ENCODE measurements at places on chromosomes 7 and 10.

DNA sequence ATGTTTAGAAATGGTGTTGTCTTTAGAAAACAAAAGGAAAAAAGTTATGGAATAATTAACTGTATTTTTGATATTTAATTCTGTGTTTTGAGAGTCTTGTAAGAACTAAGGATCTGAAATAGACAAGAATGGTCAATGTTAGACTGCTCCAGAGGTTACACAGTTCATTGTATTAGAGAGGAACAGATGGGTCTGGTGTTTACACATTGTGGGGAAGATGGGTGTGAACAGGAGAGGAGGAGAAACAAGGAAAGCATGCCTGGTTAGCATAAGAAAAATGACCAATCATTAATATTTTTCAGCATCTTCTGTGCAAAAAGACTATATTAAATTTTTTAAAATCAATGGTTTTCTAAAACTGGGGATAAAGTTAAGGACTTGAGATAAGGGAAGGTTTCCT lies 11.9 kb downstream of the MEOX2 start:
- DNase-seq: no peak

DNA sequence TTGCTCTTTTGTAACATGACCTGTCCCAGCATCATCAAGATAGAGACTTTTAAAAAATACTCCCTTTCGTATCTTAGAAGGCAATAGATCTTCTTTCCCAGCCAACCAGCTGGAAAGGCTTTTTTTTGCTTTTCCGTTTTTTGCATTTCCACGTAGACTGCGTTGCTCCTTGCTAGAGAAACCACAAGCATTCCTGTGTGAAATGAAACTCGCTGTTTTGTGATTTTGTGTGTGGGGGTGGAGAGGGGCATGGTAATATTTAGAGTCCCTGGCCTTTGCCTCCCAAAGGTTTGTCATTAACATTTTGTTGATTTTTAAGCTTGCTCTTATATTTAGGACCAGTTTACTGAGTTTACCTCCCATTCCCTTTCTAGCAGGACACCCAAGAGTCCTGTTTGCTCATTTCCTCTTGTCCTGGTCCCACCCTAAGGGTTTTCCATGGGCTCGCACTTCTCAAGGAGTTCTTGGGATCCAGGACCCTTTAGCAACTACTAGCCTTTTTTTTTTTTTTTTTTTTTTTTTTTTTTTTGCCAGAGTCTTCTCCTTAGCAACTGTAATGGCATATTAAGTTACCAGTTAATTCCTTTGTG lies 243.6 kb downstream of the BICC1 start:
- DNase-seq: no peak

- DNase-seq: no peak
Observed at GRCh38 chr7:78535655-78536054, 737.1 kb downstream of the PHTF2 start.

DNA sequence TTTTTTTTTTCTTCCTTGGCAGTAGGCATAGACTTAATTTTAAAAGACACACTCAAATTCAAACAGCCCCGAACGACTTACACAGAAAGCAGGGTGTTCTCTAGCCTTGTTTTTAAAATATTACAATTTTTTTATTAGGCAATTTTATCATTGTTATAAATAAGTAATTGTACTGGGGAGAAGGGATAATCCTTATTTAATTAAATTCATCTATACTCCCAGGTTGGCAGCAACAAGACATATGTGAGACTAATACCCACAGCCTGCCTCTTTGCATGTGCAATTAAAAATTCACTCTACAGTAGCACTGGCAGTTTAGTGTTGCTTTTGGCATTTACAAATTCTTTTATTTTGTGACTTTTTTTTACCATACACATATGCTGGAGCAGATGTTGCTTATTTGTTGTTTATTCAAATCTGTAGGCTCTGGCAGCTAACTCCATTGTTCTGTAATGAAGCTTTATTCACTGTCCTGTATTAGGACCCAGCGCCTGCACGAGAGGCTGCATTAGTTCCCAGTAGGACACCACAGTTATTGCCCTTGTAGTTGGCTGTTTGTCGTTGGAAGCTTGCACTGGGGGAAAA lies 84.9 kb upstream of the PPP1R17 start:
- DNase-seq: no peak

- DNase-seq: peak; percentile 42
Observed at GRCh38 chr10:84837041-84837812, 508.8 kb downstream of the CCSER2 start.

All from retina (tissue), 1 donor.